GM12864 (cell line): ENCODE measurements at places on chromosomes 6 and 20.

DNA sequence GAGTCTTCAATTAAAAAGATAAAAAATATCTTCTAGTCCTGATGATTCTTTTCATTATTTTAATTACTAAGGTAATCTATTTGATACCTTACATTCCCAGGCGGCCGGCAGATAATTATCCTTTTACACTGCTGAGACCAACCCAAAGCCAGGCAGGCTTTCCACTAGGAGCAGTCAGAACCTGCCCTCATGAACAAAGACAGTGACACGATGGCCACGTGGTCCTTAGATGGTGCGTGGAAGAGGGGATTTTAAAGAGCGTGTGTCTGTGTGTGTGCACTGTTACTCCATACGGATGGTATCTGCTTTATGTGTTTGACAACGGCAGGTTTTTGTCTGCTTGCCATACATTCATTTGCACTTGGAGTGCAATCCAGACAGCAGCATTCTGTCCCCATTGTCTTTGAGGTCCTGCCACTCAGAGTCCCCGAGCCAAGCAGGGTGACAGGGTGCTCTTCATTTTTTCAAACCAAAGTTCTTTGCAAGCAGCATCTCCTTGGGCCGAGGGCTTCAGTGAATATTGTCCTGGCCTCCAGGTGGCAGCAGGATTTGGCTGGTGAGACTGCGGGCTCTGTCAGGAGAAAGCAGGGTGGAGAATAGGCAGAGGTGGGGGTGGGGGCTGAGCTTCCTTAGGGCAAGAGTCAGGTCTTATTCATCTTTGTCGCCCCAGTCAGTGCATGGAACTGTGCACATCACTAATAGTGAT lies 260.5 kb downstream of the NRN1 start:
- no peak for DNase-seq

DNA sequence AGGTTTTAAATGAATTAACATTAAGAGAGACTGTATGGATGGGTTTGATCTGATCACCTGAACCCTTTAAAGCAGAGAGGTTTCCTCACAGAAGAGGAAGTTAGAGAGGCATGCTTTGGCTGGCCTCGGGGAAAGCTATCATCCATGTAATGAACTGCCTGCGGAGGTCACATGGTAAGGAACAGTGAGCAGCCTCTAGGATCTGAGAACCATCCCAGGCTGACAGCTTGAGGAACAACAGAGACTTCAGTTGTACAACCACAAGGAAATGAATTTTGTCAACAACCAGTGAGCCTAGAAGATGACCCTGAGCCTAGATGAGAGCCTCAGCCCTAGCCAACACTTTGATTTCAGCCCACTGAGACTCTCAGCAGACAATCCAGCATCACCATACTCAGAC lies 2.9 kb upstream of the COL21A1 start:
- no peak for DNase-seq

- DNase-seq = no peak
These were observed 28.6 kb upstream of the CDYL start for GRCh38 chr6:4747588-4747987.

DNA sequence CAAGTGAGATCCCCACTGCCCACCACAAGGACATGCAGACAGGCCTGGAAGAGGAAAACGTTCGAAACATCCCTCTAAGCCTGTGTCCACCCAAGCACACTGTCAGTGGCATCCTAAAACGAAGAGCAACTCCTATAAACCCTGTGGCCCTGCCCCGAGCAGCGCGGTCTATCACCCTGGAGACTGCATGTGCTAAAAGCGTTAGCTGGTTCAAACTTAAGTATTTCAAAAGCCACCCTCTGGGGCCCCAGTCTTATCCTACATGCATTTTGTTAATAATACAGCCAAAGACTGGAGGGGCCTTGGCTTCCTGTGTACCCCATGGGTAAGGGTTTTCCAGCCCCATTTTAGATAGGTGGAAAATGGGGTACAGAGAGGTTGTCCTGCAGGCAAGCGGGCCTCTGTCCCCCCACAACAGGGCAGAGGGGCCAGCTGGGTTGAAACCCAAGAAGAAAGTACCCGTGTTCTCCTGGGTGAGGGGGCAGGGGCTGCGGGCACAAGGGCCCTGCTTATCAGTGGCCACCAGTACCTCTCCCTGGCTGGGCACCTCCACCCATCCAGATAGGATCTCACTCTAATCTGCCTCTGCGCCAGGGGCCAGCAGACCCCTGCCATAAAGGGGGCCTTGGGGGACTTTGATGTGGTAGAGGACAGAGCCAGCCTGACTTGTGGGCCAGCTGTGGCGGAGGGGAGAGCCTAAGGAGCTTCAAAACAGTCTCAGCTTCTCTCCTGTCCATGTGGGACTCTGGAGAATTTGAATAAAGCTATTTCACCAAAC lies 28.3 kb downstream of the PREX1 start:
- no peak for DNase-seq

GRCh38 chr6:137102851-137103492 lies 58.2 kb upstream of the IL20RA start:
- DNase-seq = peak; percentile 99

GRCh38 chr20:58109918-58110635 lies 118.4 kb downstream of the ANKRD60 start:
- DNase-seq = no peak

- DNase-seq = no peak
These were observed 12.9 kb upstream of the SLC22A7 start for GRCh38 chr6:43284991-43285781.

DNA sequence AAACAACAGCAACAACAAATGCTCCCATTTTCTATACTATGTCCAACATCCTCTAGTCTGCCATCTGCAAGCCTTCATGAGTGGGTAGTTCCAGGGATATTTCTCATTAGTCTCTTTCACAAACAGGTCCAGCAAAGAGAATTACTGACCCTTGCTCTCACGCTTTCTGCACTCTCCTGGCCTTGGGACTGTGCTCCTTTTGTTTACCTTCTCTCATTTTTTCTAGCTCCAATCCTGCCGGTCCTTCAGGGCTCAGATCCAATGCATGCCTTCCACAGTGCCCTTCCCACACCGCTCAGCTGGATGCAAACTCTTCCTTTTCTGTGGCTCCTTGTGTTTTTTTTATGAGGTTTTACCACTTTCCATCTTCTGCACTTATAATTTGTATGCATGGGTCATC lies 47.2 kb downstream of the ADTRP start:
- no peak for DNase-seq

DNA sequence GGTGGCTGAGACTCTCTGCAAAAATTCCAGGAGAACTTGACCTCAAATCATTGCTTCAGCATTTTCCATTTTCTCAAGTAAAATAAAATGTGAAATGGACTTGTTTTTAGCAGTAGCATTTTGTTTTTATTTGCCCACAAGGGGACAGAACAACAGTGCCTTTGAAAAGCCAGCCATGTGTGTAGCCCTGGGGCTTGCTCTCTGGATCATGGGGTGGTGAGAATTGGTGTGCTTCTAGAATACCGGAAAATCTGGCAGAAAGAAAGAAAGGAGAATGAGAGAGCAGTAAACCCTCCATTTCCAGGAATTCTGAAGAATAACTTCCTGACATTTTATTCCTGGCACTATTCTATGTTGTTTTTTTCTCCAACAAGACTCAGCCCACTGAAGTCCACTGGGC lies 254.7 kb upstream of the MOCS1 start:
- no peak for DNase-seq

- DNase-seq = no peak
These were observed 5.5 kb downstream of the TCF21 start for GRCh38 chr6:133894369-133894768.

DNA sequence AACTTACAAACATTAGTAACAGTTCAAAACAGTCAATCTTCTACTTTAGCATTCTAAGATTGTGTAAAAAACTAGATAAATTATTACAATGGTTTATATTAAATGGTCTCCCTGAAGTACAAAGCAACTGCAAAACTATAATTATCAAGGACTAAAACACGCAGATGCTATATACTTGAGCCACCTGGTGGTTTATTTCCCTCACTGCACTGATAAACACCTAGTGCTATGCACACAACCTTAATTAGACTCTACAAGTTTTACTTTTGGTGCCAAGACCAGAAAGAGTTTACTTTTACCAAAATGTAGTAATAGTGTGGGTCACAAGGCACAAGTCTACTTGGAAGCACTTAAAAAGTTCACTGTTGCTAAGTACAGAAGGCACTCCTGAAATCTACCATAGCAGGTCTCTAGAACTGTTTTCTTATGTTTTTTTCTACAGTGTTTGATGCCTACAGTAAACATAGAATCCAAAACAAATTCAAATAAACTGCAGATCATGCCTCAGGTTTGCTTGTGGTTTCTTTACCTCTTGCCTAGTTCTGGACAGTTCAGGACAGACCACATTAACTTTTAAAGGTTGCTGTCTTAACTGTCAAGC lies 49.2 kb downstream of the GMDS start:
- DNase-seq = peak; percentile 22

- no peak for DNase-seq
These were observed 359.3 kb upstream of the PLCB4 start for GRCh38 chr20:8709627-8710026.

DNA sequence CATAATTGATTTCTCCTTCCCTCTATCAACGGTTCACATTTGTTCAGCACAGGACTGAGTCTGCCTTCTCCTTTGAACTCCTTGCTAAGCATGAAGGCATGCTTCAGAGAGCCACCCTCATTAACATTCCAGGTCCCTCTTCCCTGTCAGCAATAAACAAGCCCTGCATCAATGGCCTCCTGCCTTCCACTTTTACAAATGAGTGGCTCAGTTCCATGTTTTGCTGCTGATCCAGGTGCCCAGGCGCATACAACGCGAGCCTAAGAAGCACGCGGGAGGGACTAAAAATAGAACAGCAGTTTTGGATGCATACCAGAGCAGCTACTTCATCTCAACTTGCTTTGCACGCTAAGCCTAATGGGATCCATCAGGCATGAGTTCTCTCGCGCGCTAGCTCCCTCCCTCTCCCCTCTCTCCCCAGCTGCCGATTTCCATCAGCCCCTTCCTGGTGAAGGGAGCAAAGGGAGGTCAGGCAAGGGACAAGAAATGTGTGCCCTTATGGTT lies 53.4 kb downstream of the TRAF3IP2 start:
- DNase-seq = no peak

DNA sequence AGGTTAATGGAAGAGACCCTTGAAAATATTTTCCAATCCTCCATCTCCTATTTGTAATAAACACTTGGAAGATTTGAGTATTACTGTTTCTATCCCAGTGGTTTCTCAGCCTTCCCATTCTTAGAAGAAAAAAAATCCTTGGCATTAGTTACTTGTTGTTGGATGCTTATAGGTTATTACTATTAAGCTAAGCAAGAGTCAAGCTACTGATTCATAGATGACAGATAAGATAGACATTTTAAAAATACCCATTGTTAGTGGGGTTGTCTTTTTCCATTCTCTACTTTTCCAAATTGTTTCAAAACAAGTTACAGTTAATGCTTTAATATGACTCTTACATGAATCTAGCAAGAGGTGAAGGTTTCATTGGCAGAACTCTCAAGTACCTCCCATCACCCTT lies 158.5 kb downstream of the HIVEP2 start:
- no peak for DNase-seq

- no peak for DNase-seq
These were observed at the start of gene APOBEC2 for GRCh38 chr6:41053041-41053440. TSS of gene APOBEC2 (plus strand) at chr6:41053202. CDS start at chr6:41053348, 146 bp downstream.

DNA sequence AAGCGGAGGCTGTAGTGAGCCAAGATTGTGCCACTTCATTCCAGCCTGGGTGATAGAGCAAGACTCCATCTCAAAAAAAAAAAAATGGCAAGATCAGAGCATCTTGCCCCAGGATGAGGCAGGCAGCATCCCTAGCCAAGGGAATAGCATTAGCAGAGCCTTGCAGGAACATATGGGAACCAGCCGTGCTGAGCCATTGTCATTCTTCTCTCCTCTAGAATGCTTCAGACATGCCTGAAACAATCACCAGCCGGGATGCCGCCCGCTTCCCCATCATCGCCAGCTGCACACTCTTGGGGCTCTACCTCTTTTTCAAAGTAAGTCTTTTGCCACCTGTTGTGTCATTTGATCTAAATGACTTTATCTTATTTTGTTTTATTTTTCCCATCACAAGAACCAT lies 13.0 kb downstream of the HM13 start:
- DNase-seq = no peak
